ENCODE measurements at places on chromosomes 16 and 17.

GRCh38 chr17:74270333-74270732 is 3.7 kb upstream of the DNAI2 start:
- no peak for DNase-seq

- DNase-seq, result no peak
Observed at GRCh38 chr16:87701505-87701921, 64.3 kb downstream of the KLHDC4 start.

GRCh38 chr17:9644910-9645751 is at the start of gene USP43:
TSS of gene USP43 (plus strand) at chr17:9645517. CDS start at chr17:9645633, 116 bp downstream.
- DNase-seq, result no peak

DNA sequence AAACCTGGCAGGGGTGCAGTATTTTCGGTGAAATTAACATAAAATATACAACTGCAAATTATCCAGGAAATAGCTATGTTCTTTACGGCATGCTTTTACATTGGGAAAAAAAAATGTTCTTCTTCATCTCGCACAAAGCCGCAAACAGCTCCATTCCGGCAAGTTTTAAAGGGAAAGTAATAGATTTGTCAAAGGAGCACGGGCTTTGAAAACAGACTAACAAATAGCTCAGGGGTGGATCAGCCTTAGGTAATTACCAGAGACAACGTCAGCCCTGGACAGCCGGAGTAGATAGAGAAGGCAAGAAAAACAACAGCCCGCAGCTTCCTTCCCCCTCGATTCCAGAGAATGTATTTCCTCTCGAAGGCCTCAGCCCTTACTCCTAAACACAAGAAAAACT is 222.5 kb downstream of the C16orf78 start:
- peak; percentile 72 for DNase-seq

DNA sequence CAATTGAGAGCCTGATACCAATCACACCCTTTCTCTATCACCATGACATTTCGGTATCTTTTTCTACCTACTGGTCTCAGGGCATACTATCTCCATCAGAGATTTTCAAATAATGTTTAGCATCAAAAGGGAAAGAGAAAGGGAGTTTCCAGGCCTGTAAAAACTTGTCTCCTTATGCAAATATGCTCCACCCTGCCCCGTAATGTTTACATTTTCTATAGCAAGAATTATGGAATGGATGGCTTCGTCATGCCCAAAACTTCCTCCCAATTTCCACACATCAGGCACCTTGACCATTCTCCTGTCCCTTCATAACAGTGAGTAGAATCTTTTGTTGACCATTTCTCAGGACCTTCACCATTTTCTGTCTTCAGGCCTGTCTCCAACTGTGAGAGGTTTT is 30.9 kb upstream of the HLF start:
- DNase-seq, result no peak

- DNase-seq, result no peak
Observed at GRCh38 chr16:56973294-56973689, 11.5 kb downstream of the CETP start.

All from hepatic stellate cell (primary cell).